Dermis microvascular lymphatic vessel endothelial cell (primary cell): ENCODE measurements at places on chromosomes 1 and 21. TPM values are rescaled to one million over a fixed set of nuclear protein-coding genes. Genes with fewer than 3 reads are reported as not detected.

Gene C4BPB
- 0.13 TPM in 1 of 2 replicates, not detected in the other for total RNA-seq

Gene CTSK
- total RNA-seq: 0.51 and 0.63 TPM in 2 replicates

Gene NADK
- 33.1 and 37.8 TPM in 2 replicates for total RNA-seq

Gene ILDR2
- total RNA-seq: under 0.01 TPM in 1 of 2 replicates, not detected in the other

Gene TARDBP
- 85.6 and 93.4 TPM in 2 replicates for total RNA-seq

DNA sequence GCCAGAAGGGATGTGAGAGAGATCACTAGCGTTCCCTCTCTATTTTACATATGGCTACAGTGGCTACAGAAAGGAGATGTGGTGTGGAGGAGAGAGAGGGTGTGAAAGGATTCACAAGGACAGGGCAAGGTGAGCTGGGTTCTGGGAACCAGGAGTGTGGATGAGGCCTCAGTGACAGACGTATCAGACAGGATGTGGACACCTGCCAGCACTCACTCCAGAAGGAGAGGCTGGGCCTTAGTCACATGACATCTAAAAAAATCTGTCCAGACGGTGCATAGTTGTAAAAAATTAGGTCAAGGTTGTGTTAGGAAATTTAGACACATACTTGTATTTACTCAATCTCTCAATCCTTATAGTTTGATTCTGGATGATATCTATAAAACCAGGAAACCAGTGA is 10.6 kb downstream of the TRIM67 start:
- DNase-seq: no peak

- no peak for DNase-seq
Measured at GRCh38 chr1:101964708-101965107, 32.0 kb downstream of the OLFM3 start.

DNA sequence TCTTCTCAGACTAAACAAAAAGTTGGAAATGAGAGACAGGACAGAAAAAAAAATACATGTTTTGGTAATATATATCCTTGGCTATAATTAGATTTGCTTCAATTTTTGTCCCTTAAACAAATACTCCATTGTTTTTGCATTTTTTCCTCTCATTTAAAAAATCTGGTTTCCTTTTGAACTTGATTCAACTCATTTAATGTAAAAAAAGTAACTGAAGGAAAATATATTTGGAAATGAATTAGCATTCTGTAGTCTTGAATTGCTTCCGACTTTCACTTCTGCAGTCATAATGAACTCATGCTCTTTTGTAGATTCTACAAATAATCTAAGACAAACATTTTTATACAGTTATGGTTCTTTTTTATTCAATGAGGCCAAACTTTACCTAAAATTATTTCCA is 309.1 kb downstream of the HMCN1 start:
- no peak for DNase-seq

GRCh38 chr1:61472876-61473275 is 252.1 kb downstream of the TM2D1 start:
- no peak for DNase-seq

DNA sequence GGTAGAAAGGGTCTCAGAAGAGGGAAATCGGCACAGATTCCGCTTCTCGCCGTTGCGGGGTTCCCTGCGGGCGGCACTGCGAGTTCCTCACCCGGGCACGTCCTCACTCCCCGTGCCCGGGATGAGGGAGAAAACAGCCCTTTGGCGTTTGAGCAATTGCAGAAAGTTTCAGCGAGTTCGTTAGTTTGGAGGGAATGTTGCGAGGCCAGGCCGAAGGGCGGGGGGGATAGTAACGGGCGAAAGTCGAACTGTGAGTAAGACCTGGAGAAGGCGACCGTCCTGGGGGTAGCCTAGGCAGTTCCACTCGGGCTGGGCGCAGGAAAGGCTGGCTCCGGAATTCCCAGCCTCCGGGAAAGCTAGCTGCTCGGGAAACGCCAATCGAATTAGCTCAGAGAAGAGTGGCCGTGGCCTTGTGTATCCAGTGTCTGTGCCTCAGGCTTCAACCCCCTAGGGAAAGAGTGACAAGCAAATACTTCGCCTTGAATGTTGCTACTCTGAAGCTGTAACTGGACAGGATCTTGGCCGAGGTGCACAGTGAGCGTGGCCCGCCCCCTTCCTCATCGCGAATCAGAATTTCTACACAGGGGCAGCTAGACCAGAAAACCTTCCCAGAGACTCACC is 787 bp downstream of the PTGFR start:
- no peak for DNase-seq

DNA sequence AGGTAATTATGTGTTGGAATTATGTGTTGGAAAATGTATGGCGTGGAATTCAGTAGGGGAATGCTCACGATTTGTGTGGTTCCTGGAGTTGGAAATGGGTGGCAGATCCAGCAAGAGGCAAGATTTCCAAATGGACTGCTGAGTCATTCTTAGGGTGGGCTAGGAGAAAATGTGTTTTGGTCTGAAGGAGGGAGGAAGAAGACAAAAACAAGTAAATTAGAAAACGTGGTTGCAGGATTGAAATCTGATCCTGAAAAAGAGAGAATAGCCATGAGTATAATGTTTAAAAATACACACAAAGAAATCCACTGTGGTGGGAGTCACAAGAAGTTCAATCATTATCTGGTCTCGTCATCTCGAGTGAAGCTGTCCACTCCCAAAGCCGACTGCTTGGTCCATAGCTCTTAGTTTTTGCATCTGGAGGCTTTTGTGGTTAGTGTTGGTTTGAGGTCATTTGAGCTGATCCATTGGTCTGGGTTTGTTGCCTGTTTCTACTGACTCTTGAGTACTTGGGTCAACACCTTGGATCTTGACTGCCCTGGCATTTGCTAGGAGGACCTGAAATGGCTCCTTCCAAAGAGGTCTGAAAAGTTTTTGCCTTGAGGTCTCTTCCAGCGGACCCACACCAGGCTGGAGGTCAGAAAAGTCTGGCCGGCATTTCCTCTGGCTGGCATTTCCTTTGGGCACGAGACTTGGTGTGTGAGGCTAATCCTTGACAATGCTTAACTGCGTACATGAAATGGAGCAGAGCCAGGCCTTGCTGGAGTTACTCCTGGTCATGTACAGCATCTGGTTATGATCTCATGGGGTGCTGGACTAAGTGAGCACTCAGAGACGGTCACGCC is 9.2 kb downstream of the MX2 start:
- no peak for DNase-seq

DNA sequence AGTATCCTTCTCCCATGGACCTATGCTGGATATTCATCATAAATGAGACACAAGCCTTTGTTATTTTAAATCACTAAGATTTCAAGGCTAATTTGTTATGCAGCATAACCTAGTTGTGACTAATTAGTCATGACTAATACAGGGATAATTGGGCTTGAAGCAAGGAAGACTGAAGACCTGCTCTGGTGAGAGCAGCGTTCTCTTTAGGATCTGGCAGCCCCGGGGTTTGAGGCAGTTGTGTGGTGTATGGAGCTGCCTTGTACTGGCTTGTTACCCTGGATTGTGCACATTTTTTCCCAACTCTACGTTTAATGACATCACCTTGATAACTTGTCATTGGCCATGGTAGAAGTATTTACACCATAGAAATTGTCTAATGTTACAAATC is 25.7 kb upstream of the SPAG17 start:
- no peak for DNase-seq

GRCh38 chr1:246161626-246162025 is 345.5 kb downstream of the SMYD3 start:
- DNase-seq: no peak

DNA sequence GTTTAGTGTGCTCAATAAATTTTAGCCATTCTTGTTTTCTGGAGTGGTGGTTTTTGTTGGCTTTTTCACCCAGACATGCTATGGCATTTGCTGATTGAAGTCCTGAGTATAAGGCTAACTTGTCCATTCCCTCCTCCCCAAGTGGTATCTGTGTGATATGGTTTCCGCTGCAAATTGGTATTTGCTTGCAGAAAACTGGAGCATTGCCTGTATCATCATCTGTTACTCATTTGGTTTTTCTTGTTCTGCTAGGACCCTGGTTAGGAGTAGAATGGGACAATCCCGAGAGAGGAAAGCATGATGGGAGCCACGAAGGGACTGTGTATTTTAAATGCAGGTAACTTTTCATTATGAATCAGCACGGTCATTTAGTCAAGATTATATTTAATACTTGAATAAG is 34.0 kb downstream of the TBCE start:
- no peak for DNase-seq

DNA sequence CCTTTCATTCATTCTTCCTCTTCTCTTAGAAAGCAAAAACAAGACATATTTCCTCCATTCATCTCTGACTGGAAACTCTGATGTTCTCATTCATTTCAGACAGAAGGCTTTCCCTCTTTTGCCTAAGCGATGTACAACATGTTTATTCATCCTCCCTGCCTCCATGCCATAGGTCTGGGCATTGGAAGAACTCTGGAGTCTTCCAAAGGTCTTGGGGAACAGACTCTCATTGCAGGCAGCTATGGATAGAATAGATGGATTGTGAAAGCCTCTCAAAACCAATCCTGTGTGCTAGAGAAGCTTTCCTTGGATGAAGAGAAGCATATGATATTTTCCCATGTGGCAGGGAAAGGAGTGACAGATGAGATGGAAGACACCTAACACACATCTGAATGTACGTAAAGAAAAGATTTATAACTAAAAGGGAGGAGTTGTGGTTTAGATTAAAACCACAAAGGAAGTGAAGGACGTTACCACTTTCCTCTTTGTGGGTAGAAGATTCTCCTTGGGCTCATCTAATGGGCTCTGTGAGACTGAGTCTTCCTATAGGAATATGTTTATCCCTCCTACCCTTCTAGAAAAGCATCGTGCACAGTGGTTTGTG is 38.7 kb downstream of the BCL9 start:
- no peak for DNase-seq

DNA sequence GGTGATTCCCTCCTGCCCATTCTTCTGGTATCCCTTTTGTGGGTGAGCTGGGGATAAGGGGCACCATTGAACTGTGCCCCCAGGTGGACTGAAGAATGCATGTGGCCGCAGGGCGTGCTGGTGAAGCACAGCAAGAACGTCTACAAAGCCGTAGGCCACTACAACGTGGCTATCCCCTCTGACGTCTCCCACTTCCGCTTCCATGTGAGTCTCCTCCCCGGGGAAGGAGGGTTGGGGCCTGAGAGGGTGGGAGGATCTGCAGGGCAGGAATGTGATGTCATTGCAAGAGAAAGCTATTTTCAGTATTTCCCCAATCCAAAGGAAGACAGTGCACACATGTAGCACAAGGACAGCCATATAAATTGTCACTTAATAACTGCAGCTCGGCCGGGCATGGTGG is 7.5 kb upstream of the KPNA6 start:
- no peak for DNase-seq

DNA sequence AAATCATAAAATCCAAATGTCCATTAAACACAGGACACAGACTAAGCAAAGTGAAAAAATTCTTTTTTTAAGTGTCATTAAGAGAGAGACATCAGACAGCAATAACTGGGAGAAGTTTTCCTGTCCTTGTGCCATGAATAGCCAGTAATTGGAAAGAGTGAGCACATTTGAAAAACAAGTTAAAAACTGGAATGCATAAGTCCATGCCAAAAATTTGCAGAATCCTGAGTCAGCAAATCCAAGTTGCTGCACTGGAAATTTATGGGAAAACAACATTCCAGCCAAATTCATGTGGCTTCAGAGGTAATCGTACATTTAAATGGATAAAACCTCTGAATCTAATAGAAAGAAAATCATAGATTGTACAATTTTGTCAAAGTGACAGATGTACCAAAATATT is 291.4 kb downstream of the LRRC40 start:
- DNase-seq: peak; percentile 44

- DNase-seq: no peak
Measured at GRCh38 chr1:205492201-205492667, 12.2 kb upstream of the CDK18 start.

GRCh38 chr21:36337099-36337509 is 17.1 kb downstream of the MORC3 start:
- peak; percentile 17 for DNase-seq

DNA sequence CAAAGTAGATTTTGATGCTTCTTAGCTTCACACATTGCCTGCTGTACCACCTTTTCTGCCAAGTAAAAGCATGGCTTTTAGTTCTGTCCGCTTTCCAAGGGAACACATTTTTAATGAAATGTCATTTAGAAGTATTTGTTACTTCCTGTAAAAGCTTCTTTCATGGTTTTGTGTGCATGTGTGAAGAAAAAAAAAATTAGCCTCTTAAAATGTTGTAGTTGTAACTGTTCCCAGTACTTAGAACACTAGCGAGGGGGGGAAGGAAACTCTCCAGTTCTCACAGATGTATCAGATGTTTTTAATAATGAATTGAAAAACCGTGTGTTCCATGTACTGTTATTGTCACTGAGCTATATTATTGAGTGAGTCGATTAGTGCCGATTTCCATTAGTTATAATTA is 568.3 kb upstream of the ADGRL2 start:
- DNase-seq: no peak

- no peak for DNase-seq
Measured at GRCh38 chr21:32719085-32719484, 8.7 kb downstream of the SYNJ1 start.

DNA sequence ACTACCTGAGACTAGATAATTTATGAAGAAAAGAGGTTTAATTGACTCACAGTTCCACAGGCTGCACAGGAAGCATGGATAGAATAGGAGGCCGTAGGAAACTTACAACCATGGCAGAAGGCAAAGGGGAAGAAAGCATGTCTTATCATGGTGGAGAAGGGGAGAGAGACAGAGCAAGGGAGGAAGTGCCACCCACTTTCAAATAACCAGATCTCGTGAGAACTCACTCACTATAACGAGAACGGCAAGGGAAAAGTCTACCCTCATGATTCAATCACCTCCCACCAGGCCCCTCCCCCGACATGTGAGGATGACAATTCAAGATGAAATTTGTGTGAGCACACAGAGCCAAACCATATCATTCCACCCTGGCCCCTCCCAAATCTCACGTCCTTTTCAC is 4.7 kb upstream of the C21orf91 start:
- no peak for DNase-seq

GRCh38 chr1:65939636-65940035 is 146.9 kb downstream of the PDE4B start:
- DNase-seq: no peak

DNA sequence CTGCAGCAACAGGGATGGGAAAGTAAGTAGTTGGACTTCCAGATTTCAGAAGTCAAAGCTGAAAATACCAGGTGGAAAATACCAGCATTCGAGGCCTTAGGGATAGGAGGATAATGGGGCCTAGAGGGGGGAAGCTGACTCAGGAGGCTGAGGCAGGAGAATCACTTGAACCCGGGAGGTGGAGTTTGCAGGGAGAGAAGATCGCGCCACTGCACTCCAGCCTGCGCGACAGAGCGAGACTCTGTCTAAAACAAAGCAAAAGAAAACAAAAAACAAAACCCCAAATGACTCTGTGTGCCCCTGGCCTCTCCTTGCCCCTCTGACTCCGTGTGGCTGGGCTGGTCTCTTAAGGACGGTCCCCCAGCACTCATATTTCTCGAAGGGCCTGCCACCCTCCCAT is 3.4 kb downstream of the SH2D2A start:
- DNase-seq: no peak
